ENCODE measurements at places on chromosomes 5 and 9.

- no peak for DNase-seq
These were observed 67.7 kb upstream of the LMX1B start for GRCh38 chr9:126546036-126546435.

DNA sequence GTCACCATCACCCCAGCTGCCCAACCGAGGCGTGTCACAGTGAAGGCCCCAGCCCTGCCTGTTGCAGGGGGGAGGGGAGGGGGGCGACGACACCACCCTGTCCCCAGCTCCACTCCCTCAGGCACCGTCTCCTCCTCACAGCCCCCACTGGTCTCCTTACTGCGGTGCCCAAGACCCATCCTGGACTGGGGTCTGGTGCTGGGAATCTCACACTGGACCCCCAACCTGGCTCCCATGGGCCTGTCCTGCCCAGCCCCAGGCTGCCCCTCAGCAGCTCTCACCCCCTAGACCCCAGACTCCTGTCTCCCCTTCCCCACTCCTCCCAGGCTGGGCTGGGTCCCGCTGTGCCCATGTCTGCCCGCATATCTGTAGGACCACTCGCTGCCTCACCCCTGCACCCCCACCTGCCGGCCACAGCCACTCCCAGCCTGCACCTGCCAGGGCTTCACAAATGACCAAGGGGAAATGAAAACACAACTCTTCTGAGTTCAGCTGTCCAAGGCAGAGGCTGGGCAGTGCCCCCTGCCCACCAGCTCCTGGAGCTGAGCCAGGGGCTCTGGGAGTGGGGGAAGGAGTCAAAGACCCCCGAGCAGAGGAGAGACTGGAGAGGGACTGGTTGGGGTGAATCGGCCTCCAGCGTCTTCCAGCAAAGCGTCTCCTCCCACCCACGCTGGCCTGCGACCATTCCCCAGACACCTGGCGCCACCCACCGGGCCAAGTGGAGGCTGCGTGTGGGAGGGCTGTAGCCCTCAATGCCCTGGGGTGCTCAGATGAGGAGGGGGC lies 32.6 kb upstream of the EGFL7 start:
- DNase-seq: peak; percentile 63

DNA sequence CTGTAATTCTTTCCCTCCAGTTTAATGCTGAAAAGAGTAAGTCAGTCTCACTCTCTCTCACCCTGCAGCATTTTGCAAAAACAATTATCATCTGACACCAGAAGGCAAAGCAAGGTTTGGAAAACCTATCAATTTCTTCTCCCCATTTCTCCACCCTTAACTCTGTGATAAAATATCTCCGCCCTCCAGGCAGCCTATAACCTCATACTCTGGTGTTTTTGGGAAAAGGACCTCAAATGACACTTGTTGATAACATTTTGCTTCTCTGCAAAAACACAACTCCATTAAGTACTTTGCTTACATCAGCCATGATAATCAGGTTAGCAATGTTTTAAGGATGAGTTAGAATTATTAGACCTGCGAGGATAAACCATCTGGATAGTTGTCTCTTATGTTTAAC lies 2.3 kb downstream of the ANKH start:
- no peak for DNase-seq

DNA sequence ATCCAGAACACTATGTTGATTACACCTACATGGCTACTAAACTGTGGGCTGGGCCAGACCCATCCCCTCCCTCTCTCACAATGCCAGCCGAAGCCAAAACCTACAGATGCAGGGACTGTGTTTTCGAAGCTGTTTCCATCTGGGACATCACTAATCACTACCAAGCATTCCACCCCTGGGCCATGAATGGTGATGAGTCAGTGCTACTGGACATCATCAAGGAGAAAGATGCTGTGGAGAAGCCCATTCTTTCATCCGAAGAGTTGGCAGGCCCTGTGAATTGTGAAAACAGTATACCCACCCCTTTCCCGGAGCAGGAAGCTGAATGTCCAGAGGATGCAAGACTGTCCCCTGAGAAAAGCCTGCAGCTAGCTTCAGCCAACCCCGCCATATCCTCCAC lies 65.0 kb downstream of the ZNF462 start:
- DNase-seq: no peak

DNA sequence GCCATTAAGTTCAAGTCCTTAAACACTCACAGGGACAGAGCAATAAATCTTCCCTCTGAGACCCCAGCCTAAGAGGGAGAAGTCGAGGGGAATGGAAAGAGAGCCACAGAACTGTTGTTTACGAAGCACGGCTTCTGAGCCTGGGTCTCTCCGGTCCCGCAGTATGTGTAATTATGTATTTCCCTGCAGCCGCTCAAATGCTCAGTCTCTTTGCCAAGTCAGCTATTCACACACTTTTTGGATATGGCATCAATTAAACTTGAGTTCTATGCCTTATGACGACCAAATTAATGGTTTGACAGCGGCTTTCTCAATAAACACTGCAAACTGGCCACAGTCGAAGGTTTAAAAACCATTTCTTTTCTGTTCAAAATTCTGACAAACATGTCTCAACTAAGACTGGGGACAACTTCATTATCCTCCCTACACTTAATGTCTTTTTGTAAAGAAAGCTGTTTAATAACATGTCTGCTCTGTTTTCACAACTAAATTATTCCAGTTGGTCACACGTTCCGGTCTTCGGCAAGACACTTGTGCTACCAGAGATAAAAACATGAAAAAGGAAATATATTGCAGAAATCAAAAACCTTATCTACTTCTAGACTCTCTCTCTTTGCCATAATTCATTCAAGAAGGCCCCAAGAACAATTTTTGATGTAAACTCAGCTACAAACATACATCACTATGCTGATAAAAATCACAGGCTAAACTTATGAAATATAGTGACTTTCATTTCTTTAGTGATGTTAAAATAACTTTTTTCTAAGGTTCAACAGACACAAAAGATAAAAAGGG lies 203.2 kb downstream of the GAPVD1 start:
- DNase-seq: no peak

DNA sequence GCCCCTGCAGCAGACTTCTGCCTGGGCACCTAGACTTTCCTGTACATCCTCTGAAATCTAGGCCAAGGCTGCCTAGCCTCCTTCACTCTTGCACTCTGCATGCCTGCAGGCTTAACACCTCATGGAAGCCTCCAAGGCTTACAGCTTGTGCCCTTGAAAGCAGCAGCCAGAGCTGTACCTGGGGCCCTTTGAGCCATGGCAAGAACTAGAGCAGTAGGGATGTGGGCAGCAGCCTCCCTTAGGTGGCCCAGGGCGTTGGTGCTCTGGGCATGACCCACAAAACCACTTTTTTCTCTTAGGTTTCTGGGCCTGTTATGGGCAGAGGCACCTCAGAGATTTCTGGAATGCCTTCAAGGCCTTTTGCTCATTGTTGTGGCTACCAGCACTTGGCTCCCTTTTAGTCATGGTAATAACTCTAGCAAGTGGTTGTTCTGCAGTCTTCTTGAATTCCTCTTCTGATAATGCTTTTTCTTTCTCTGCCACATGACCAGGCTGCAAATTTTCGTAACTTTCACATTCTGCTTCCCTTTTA lies 606.2 kb downstream of the TLE4 start:
- DNase-seq: no peak

- DNase-seq: no peak
These were observed 1.3 kb downstream of the RAB14 start for GRCh38 chr9:121200356-121200755.

DNA sequence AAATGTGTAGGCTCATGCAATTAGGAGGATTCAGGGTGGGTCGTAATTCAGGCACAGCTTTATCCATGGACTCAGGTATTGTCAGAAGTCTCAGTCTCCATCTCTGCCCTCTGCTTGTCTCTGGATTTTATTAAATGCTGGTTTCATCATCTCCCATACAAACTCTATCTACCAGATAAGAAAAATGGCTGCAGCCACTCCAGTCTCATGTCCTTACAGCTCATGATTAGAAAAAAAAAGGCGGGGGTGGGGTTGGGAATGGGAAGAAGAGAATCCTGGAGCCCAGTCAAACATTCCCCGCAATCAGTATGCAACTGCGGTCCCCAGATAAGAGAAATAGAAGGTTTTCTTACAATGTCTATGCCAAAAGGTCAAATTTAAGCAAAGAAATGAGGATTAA lies 7.6 kb upstream of the FBXO38 start:
- no peak for DNase-seq

DNA sequence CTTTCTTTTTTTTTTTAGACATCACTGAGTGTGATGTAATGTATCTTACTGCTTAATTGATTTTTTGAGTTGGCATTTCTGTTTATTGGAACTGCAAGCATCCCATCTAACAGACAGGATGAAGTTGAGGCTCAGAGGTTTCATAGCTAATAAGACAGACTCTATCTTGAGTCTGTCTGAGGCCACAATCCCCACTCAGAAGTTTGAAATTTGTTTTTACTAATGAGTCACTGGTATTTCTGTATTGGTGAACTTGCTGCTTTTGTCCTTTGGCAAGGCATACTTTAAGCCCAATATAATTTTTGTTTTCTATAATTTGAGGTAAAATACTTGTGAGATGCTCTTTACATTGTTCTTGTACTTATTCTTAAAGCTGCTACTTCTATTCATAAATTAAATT lies 491.2 kb downstream of the PSAT1 start:
- DNase-seq: no peak

Measured in activated CD4-positive, alpha-beta T cell treated with anti-CD3 and anti-CD28 coated beads, Interleukin-2, Interleukin-6, amounts not matched to agents 100 ng/mL and 50 ng/mL, durations not matched to agents 16 hours and 8 hours (primary cell).